Tongue (tissue), 3 donors: ENCODE measurements at places on chromosomes 7 and 10. TPM values are rescaled to one million over a fixed set of nuclear protein-coding genes. Genes with fewer than 3 reads are reported as not detected.
A peak's percentile ranks its signal among the peaks of the same experiment; 100 is the strongest.

DNA sequence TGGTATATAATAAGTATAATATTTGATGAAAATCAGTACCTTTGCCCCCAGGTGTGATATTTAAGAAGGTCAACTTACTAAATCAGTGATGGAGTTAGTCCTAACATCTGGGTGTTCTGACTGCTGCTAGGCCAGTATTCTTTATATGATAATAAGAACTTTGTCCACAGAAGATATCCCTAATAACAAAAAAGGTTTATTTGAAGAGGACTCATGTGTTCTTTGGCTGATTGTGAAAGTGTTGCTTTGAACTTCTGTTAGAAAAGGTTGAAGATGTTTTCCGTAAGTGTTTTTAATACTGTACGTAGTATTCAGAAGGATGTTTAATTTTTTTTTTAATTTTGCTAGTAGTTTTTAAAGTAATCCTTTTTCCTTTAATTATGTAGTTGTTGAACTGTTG is 10.2 kb downstream of the PTEN start:
- no peak for DNase-seq

DNA sequence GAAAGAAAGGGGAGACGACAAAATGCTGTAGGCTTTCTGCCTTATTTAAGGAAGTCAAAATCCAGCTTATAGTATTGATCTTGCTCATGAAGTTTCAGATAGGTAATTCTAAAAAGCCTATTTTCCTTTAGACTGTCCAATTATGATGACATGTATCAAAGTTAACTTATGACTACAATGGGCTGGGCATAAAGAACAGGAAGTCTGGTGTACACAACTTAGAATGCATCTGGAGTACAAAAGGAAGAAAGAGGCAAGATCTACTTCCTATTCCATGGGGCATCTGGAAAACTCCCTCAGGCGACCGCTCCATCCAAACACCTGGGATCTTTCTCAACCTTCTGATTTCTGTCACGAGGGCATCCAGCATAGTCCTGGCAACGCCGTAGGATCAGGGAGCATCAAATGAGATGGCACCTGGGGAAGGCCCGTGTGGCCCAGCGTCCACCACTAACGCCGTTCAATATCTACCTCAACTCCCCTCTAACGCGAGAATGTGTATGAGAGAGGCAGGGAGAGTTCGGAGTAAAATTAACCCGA is 512 bp downstream of the FAM24B start:
- peak; percentile 3 for DNase-seq

- DNase-seq, result no peak
These were observed 51.8 kb downstream of the RASGEF1A start for GRCh38 chr10:43214956-43215561.

- no peak for DNase-seq
These were observed 125.9 kb downstream of the TRRAP start for GRCh38 chr7:99004216-99004615.

DNA sequence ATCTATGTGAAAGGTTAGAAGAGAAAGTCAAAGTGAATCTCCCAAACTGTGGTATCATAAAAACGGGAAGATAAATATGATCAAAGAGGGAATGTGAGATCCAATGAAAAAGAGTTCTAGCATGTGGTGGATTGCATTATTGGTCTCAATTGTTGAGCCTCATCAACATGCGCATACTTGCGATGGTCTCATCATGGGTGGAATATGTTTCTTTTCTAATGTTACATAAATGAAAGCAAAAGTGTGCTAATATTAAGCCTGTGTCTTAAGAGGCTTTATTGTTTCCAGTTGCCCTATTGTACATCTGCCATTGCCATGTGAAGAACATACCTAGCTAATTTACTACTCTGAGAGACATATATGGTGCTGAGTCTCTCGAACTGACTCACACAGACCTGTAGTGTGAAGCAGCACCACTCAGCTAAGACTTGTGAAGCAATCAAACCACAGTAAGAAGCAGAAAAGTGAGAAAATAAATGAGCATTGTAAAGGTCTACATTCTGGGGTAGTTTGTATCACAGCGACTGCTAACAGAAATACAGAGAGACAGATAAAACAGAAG is 645.5 kb upstream of the PCDH15 start:
- no peak for DNase-seq

DNA sequence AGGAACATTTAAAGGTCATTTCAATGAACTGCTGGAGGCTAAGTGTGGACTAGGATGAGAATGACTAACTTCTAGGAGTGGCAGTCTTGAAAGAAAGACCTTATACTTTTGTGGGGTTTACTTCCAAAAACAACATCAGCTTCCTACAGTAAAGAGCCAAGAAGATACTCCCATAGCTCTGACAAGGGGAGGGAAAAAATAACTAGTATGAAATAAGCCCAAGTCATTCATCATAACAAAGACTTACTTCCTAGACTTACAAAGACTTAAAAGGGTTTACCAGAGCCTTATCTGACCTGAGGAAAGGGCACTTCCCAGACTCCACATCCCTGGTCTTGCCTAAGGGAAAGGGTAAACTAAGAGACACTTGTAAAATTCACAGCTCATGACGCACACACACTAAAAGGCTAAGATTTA is 31.7 kb downstream of the ARHGAP12 start:
- no peak for DNase-seq

- DNase-seq, result no peak
These were observed 103.2 kb downstream of the IPMK start for GRCh38 chr10:58164517-58164916.

GRCh38 chr7:26007510-26007909 is 144.5 kb upstream of the NFE2L3 start:
- no peak for DNase-seq

GRCh38 chr7:104552102-104552501 is 223.7 kb downstream of the LHFPL3 start:
- DNase-seq, result peak; percentile 67

GRCh38 chr10:13161857-13162271 is 506 bp downstream of the MCM10 start:
- DNase-seq, result no peak

GRCh38 chr7:147765301-147765700 is 825.3 kb upstream of the C7orf33 start:
- no peak for DNase-seq

- DNase-seq, result peak; percentile 96
These were observed 57.4 kb upstream of the CASD1 start for GRCh38 chr7:94452239-94452638.

The SPDYE1 gene
- total RNA-seq, result not detected

The KCNIP2 gene
- 0.92 TPM for total RNA-seq

The CYP3A4 gene
- total RNA-seq, result not detected
